ENCODE measurements at places on chromosomes 2 and 18.
A peak's percentile ranks its signal among the peaks of the same experiment; 100 is the strongest.

DNA sequence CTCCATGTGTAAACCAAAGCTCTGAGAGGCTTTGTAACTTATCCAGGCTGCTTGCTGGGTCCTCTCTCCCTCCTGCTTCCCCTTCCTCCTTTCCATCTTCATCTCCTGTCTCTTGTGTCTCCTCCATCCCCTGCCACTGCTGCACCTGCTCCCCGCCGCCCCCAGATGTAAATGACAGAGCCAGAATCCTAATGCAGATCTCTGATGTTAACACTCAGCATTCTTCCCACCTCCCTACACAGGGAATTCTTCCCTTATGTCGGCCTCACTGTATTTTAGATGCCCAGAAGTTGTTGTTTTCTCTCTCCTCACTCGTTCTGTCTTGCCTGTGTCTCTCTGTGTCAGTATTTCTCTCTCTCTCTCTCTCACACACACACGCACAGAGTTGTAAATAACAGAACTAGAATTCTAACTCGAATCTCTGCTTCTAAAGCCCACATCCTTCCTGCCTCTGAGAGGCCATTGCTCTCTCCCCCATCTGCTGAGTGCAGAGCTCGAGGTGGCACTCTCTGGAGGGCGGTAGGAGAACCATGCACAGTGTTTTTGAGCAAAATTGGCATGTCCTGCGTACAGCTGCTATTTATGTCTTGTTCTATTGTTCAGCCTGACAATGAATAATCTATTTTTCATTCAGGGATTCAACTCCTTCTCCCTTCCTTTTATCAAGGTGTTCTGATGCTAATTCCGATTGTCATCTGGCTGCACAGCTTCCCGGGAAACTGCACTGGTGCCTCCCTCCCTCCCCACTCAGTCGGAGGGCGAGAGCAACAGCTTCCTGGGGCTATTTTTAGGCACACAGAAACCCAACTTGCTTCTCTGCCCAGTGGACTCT is 219.9 kb downstream of the SH3RF3 start:
- no peak for DNase-seq

DNA sequence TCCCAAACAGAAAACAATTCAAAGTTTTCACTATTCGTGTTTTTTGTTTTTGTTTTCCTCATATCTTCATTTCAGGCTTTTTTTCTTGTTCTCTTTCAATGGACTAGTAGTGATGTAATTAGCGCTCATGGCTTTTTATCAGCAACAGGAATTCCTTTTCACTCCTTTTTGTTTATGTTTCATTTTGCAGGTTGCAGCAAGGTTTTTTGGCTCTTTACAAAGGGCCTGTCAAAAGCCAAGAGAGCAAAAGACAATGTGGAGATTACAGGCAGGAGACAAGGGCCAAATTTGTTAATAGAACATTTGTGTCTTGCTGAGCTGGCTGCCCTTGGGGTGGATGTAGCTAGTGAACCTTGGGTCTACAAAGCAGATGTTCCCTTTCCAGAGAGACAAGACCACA is 467.4 kb upstream of the CDH20 start:
- no peak for DNase-seq

GRCh38 chr18:56470406-56471351 is 167.7 kb downstream of the TXNL1 start:
- no peak for DNase-seq

- no peak for DNase-seq
Observed at GRCh38 chr18:40413160-40413559, 1541.9 kb upstream of the PIK3C3 start.

DNA sequence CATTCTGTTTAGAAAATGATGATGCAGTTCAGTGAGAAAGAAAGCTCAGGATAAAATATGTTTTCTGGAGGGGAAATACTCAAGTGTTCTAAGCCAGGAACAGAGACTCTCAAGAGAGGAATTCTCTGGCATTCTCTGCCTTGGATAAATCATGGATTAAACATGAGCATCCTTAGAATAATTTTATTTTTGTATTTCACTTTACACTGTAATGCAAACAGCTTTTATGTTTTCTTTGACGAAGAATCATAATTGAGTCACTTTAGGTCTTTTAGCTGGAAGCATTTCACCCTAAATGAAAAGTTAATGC is 11.1 kb downstream of the GDF7 start:
- no peak for DNase-seq

DNA sequence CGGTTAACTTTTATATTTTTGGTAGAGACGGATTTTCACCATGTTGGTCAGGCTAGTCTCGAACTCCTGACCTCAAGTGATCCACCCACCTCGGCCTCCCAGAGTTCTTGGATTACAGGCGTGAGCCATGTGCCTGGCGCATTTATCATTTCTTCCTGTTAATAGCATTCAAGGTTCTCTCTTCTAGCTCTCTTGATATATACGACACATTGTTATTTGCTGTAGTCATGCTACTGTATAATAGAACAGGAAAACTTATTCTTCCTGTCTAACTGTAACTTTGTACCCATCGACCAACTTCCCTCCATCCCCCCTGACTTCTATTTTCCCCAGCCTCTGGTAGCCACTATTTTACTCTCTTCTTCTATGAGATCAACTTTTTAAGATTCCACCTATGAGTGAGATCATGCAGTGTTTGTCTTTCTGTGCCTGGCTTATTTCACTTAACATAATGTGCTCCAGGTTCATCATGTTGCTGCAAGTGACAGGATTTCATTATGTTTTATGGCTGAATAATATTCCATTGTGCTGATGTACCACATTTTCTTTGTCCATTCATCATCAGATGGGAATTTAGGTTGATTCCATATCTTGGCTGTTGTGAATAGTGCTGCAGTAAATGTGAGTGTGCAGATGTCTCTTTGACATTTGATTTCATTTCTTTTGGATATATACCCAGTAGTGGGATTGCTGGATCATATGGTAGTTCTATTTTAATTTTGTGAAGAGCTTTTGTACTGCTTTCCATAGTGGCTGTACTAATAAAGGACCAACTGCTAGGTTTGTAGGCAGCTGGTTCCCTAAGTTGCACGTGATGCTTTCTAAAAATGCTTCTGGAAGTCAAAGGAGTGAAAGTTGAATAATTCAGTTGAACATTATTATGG is 205.2 kb downstream of the PRKCE start:
- no peak for DNase-seq

GRCh38 chr2:96509114-96509846 is 4.1 kb upstream of the NEURL3 start:
- DNase-seq: peak; percentile 84

DNA sequence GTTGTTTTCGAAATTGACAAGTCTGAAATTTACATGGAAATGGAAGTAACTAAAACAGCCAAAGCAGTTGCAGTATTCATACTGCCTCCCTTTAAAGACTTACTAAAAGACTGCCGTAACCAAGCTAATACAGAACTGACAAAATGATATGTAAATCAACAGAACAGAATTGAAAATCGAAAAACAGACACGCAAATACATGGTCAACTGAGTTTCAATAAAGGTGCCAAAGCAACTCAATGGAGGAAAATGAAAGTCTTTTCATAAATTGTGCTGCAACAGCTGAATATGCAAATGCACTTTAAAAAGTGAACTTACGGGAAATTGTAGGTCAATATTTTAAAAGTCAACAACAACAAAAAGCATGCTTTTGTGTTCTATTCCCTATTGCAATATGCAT is 34.2 kb downstream of the TMEM131 start:
- DNase-seq: no peak

DNA sequence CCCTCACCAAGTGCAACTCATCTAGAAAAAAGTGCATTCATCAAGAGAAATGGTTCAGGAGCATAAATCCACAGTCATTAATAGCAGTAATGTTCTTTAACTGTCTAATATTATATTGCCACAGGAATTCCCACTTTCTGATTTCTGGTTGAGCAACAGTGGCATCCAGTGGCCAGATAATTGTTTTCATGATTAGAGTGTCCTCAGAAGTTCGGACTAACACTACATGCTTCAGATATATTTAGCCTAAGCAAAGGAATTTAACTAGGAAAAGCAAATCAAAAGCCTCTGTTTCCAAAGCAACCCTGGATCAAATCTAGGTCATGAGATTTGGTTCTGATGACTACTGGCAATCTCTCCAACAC is 9.8 kb upstream of the ERBB4 start:
- no peak for DNase-seq

DNA sequence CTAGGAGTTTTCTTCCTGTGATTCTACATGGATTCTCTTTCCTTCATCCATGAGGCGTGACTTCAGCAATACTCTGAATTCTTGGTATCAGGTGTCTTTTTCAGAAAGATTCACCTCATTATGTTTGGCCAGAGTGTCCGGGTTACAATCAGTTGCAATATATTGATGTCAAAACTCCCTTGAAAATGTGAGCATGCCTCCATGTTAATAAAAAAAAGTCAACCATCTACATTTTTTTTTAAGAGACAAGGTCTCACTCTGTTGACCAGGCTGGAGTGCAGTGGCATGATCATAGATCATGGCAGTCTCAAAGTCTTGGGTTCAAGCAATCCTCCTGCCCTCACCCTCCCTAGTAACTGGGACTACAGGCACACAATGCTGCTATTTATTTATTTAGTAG is 80.9 kb upstream of the NEUROD1 start:
- DNase-seq: no peak

DNA sequence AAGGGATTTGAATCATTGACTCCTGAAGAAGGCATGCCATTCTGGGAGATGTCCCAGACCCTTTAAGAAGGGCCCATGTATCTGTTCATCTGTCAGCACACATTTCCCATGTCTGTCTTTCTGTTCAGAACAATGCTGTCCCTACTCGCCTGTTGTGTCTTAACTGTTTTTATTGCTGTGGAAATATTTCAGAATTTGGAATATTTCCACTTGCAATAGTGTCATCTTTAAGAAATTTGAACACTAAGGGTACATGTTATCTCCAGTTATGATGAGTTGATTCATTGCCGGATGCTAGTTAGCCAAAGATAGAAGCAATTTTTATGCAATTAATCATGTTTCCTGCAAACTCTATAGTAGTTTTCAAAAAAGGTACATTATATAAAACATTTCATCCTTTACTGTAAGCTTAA is 36.9 kb upstream of the NT5C1B start:
- DNase-seq: peak; percentile 34

DNA sequence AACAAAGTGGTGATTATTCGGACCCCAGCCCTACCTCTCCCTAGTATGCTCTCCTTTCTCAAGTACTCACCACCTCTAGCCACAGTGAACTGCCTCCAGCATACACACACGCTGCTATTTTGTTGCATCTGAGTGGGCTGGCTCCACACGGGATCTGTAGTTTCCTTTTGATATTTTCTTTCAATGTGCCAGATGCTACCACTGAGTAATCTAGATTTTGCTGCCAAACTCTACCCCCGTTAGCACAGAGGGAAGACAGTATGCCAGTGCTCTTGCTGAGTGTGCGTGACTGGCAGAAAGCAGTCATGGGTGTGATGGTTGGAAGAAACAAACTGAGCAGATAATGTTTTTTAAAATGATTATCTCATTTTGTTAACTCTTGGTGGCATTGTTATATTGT is 11.6 kb downstream of the CFLAR start:
- DNase-seq: no peak

DNA sequence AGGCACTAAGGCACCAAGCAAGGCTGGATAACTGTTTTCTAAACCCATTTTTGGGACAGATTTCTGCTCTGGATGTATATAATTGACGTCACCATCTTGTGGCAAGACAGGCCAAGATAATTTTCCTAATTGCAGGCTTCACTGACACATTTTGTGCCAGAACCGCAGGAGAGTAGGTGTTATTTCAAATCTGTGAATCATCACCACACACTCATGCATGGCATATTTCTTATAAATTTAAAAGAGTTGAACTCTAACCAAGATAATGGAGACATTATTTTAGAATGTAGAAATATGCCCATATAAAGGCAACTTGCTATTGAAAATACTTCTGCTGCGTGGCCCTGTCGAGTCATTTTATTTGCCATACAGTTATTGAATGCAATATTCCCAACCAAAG is 68.3 kb upstream of the ACYP2 start:
- DNase-seq: no peak

GRCh38 chr2:121237336-121237979 is 47.5 kb downstream of the TFCP2L1 start:
- no peak for DNase-seq

GRCh38 chr18:55893948-55894347 is 306.0 kb upstream of the TCF4 start:
- DNase-seq: no peak

DNA sequence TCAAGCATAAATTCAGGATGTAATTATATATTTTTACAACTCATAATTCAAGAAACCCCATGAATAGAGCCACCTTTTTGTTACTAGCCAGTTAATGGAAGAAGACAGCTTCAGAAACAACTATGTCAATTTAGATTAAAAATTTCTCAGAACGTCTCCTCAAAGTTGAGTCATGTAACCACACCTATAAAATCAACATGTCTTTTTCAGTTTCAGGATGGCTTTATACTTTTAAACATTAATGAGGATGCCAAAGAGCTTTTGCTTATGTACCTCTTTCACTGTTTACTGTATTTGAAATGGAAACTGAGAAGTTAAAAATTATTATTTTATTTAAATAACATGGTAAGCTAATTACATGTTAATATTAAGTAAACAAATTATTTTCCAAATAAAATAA is 280.1 kb downstream of the PTH2R start:
- DNase-seq: peak; percentile 2

GRCh38 chr2:142175813-142176338 is 45.1 kb upstream of the LRP1B start:
- no peak for DNase-seq

GRCh38 chr2:195695002-195695631 is 38.1 kb downstream of the SLC39A10 start:
- no peak for DNase-seq

DNA sequence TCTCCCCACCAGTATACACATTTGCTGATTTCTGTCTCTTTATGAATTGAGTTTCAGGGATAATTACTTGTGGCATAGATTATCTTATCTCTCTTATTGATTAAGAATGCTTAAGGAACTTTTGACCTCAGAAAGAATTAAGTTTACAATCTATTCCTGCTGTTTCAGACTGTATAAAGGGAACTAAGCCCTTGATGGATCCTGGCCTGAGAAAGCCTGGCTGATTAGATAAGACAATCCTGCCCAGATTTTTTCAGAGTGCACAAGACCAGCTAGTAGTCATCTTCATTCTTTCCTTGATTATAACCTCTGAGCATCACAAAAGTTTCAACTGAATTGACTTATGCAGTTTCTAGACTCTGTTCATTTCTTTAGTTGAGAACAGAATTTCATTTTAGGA is 22.7 kb upstream of the TFPI start:
- no peak for DNase-seq

GRCh38 chr2:195985741-195986140 is 82.9 kb downstream of the DNAH7 start:
- no peak for DNase-seq

GRCh38 chr2:56741601-56742102 is 557.9 kb downstream of the CCDC85A start:
- DNase-seq: peak; percentile 78

GRCh38 chr2:239378918-239379640 is 21.7 kb downstream of the HDAC4 start:
- no peak for DNase-seq

- DNase-seq: no peak
Observed at GRCh38 chr2:230589497-230590015, 123.1 kb upstream of the CAB39 start.

- DNase-seq: no peak
Observed at GRCh38 chr18:10860382-10860781, 289.0 kb downstream of the PIEZO2 start.

- no peak for DNase-seq
Observed at GRCh38 chr2:1868683-1869141, 124.4 kb upstream of the PXDN start.

- no peak for DNase-seq
Observed at GRCh38 chr2:189165656-189166380, 13.7 kb downstream of the COL5A2 start.

Measured in RWPE1 (cell line).